T-helper 9 cell (primary cell): ENCODE measurements at places on chromosomes 12 and 14.

DNA sequence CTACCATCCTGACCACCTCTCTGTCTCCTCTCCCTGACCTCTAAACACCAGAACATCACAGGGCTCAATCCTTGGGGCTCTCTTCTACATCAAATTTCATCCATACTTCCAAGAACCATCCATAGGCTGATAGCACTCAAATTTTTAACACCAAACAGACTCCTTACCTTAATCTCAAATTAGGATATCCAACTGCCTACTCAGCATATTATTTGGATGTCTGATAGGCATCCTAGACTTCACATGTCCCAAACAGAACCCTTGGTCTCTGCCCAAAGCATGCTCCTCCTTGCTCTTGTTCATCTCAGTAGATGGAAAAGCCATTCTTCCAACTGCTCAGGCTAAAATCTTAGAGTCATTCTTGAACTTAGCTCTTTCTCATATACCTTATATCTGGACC is 91.3 kb downstream of the GALC start:
- DNase-seq = no peak

GRCh38 chr14:90475298-90475697 is 78.5 kb downstream of the CALM1 start:
- no peak for DNase-seq

DNA sequence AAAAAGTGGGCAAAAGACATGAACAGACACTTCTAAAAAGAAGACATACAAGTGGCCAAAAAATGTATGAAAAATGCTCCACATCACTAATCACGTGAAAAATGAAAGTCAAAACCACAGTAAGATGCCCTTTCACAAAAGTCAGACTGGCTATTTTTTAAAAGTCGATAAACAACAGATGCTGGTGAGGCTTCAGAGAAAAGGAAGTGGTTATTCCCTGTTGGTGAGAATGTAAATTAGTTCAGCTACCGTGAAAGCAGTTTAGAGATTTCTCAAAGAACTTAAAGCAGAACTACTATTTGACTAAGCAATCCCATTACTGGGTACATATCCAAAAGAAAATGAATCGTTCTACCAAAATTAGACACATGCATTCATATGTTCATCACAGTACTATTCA is 237.0 kb downstream of the KIF21A start:
- no peak for DNase-seq

- no peak for DNase-seq
Observed at GRCh38 chr14:100372357-100373048, 49.4 kb downstream of the SLC25A47 start.

- DNase-seq = no peak
Observed at GRCh38 chr12:101108130-101108529, 101.9 kb downstream of the SLC5A8 start.

- no peak for DNase-seq
Observed at GRCh38 chr14:48967419-48967818, 618.8 kb downstream of the RPS29 start.

DNA sequence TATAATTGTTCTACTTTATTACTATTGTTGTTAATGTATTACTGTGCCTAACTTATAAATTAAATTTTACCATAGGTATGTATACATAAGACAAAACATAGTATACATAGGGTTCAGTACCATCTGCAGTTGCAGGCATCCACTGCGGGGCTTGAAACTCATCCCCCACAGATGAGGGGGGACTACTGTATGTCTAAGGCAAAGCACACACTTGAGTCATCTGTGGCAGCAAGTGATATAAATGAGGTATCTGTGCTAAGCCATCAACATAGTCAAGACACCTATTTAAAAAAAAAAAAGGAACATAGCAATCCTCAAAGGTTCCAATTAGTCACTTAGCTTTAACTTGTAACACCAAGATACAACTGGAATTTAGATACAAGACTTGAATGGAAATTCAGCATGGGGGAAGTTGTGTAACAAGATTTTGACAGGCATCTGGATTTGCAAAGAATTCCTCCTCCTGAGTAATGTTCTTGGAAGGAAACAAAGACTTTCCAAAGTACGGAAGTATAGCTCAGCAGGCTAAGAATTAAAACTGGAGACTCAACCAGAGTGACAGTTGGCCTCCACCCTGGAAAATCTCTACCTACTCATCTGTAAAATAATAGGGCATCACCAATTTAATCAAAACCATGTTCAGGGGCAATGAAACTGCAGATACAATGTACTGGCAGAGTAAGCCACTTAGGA is 14.9 kb downstream of the DCAF5 start:
- DNase-seq = no peak
